Central memory CD4-positive, alpha-beta T cell (primary cell): ENCODE measurements at places on chromosomes 5 and 9.

GRCh38 chr5:74765201-74765600 lies 1.7 kb downstream of the GFM2 start:
- no peak for DNase-seq

GRCh38 chr5:41065691-41066335 lies 5.3 kb downstream of the MROH2B start:
- no peak for DNase-seq

- no peak for DNase-seq
Measured at GRCh38 chr9:87087197-87087596, 139.9 kb upstream of the GAS1 start.

- no peak for DNase-seq
Measured at GRCh38 chr9:129148463-129149204, 29.4 kb downstream of the IER5L start.

DNA sequence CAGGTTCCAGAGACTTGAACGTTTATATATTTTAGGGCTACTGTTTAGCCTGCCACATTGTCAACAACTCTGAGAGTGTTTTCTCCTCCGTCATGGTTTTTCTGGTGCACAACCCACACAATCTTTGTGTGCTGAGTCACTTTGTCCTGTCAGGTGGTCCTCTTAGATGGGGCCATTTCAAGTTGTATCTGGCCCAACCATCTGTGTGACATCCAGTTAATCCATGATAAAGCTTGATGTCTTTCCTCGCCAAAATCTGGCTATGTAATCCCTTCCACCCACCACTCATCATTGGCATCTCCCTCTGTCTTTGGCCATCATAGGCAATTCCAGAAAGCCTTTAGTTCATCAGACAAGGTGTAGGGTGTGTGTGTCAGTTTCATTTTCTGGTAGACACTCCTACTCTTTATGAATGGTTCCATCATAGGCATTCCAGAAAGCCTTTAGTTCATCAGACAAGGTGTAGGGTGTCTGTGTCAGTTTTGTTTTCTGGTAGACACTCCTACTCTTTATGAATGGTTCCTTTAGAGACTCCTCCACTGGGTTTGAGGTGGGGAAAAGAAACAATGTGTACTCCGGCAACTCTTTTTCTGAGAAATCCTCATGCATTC lies 282.0 kb upstream of the ACTBL2 start:
- no peak for DNase-seq

DNA sequence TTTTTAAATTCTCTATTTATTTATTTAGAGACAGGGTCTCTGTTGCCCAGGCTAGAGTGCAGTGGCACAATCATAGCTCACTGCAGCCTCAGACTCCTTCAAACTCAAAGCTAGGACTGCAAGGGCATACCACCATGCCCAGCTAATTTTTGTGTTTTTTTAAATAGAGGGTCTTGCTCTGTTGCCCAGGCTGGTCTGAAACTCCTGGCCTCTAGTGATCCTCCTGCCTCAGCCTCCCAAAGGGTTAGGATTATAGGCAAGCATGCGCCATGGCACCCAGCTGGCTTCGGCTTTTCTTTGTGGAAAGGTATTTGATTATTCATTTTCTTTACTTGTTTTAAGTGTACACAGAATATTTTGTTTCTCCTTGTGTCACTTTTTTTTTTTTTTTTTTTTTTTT lies 5.2 kb downstream of the ZNF346 start:
- no peak for DNase-seq

GRCh38 chr5:11363631-11364178 lies 540.5 kb downstream of the CTNND2 start:
- DNase-seq = no peak

- no peak for DNase-seq
Measured at GRCh38 chr5:131994090-131994489, 17.4 kb downstream of the ACSL6 start.

GRCh38 chr5:147691130-147691529 lies 91.4 kb downstream of the JAKMIP2 start:
- no peak for DNase-seq

- DNase-seq = no peak
Measured at GRCh38 chr5:14038341-14038959, 94.0 kb upstream of the DNAH5 start.

- no peak for DNase-seq
Measured at GRCh38 chr9:101727612-101728524, 10.6 kb downstream of the GRIN3A start.

- no peak for DNase-seq
Measured at GRCh38 chr5:87729781-87730180, 317.1 kb upstream of the CCNH start.

- DNase-seq = no peak
Measured at GRCh38 chr5:5246736-5247135, 106.6 kb downstream of the ADAMTS16 start.

- DNase-seq = no peak
Measured at GRCh38 chr5:111932628-111933027, 175.6 kb upstream of the NREP start.

- DNase-seq = no peak
Measured at GRCh38 chr5:124868676-124869075, 122.2 kb upstream of the ZNF608 start.

DNA sequence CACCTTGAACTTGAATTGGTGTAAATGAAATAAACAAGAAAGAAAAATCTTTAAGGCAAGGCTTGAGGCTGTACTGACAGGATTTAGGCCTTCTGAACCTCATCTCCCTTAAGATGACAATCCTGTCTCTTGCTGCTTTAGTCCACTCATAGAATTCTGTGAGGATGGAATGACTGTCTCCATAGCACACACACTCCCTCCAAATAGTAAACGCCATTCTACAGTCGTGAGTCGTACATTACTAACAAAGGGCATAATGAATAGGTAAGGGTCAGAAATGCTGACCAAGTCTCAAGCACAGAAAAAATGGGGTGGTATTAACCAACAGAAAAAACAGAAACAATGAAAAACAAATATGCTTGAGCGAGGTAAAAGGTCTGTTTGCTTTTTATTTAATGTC lies 71.8 kb upstream of the SIMC1 start:
- no peak for DNase-seq

GRCh38 chr5:96110300-96110699 lies 148.6 kb upstream of the ELL2 start:
- DNase-seq = no peak

DNA sequence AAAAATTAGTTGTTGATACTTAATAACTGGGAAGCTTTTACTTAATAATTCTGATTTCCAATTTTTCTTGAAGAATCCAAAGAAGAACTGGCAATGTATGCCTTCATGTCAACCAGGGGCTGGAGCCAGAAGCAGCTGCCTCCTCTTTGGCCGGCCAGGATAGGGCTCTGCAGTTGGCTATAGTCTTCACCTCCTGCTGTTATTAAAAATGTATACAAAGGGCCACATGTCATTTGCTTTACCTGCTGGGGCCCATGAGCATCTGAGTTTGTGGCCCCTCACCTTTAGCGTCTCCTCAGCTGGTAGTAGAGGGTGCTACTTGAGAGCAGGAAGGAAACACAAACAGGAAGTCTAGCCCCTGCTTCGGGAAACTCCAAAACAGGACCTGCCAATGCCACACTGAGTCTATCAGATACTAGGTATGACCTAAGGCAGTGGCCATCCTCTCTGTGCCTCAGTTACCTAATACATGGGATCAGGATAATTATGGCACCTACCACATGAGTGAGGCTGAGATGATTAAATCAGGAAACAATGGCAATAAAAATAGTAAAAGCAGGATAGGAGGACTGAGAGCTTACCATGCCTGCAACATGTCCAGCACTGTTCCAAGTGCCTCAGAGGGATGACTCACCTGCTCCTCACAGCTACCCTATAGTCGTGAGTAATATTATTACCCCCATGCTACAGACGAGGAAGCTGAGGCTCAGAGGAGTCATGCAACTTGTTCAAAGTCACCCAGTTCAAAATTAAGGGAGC lies 21.3 kb downstream of the CCDC69 start:
- no peak for DNase-seq

DNA sequence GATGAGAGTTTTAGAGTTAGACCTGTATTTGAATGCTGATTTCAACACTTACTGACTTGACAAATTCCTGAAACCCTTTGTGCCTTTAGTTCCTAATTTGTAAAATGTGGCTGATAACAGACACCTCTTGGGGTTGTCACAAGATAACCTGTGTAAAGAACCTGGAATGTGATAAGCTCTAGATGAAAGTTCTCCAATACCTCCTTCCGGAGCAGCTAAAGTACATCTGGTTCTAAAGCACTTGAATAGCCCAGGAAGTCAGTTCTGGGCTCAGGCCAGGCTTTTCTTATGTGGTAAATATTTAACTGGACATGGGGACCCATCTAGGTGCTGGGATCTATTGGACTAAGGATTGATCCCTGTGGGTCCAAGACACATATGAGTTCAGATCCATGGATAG lies 310.8 kb upstream of the ADAMTSL1 start:
- no peak for DNase-seq

GRCh38 chr5:163661360-163661759 lies 155.9 kb downstream of the MAT2B start:
- DNase-seq = no peak

DNA sequence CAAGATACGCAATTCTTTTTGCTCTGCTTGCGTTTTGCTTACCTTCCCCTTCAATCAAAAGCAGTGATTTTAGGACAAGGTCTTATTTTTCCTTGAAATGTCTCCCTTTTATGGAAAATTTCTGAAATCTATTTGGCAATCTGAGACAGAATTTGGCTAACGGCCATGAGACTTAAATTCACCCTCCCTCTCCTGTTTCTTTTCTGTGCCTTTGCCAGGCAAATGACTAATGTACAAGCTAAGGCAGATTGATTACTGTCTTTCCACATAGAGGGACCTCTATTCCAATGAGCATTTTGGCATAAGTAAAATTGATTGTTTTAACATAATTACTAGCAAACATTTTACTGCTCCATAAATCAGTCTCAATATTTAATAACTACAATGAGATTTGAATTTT lies 31.7 kb downstream of the FAM81B start:
- no peak for DNase-seq

DNA sequence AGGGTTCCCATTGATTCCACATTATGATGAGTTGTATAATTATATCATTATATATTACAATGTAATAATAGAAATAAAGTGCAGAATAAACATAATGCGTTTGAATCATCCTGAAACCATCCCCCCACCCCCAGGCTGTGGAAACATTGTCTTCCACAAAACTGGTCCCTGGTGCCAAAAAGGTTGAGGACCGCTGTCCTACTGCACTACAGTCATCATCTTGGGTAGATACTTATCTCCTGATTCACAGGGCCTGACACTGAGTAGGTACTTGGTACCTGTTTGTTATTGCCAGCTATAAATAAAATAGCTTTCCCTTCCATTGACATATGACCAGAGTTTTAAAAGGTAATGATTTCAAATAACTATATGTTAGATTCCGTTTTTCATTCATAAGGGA lies 25.6 kb downstream of the ANP32B start:
- DNase-seq = no peak

DNA sequence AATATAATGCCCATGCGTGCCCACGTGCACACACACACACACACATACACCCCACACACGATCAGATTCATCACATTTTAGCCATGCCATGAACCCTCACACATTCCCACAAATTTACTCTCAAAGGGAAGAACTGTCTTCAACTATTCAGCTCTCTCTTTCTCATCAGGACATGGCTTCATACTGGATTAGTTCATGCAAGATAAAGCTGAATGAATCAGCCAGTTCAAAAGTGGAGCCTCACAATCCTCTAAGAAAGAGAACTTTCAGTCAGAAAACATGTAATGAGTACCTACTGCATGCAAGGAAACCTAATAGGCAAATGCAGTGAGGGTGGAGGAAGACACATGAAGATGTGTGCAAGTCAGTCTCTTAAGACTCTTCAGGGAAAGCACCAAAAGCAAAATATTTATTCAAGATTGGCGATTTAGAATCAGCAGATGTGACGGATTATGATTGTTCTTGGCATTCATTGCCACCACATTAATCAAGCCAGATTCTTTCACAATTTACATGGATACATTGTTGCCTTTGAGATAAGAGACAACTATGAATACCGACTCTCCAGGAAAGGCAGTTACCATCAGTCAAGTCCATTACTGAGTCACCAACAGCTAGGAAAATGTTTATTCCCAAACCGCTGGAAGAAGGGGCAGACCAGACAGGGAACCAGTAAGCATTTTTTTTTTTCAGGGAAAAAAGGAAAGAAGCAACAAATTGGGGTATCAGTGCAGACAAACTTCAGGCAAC lies 30.3 kb upstream of the PUM3 start:
- no peak for DNase-seq

DNA sequence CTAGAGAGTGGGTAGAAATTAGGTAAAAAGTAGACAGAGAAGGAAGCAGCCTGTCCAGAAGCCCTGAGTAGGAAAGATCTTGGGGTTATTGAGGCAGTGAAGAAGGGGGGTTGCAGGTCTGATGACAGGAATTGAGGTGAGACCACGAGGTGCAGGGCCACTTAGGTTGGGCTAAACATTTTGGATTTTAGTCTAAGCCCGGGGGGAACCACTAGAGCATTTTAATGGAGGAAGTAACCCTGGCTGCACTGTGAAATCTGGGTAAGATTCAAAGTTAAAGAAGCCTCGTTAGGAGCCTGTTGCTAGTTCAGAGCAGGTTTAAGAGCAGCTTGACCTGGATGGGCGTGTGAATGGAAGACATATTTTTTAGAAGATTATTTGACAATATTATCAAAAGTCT lies 38.3 kb downstream of the MAP3K1 start:
- DNase-seq = no peak

DNA sequence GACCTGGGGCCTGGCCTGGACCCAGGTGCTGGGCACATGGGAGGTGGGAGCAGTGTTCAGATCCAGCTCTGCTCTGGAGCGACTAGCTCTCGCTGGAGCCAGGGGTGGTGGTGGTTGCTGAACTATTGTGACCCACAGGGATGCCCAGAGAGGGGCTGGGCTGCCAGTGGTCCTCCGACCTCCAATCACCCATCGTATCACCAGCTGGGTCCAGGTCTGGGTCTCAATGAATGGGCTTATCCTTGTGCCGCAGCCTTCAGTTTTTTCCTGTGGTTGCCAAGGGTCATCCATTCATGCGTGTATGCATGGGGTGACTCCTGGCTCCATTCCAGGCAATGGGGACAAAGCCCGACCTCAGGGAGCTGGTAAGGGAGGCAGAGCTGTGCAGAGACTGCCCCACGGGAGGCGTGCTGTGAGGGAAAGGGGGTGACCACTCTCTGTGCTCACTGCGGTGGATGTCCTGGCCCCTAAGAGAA lies 68.6 kb upstream of the RNF130 start:
- DNase-seq = no peak

- peak; percentile 65 for DNase-seq
Measured at GRCh38 chr5:96876292-96876850, at the start of gene ERAP2. TSS of gene ERAP2 (plus strand) at chr5:96876500. CDS start at chr5:96879686, 3,186 bp downstream.

- no peak for DNase-seq
Measured at GRCh38 chr5:76114179-76114851, 31.1 kb downstream of the SV2C start.

DNA sequence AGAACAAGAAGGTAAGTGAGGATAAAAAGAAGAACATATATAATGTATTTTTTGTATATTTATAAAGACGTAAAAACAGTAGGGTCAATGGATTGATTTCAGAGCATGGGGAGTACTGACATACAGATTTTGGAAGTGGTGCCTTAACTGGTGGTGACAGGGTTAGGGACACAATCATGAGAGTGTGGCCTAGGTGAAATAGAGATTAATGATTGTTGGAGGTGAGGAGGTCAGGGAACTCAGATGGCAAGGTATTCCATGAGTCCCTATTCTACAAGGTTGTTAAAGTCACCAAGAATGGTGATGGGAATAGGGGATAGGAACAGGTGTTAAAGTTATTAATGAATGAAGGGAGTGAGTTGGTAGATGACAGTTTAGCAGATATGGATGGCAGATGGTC lies 210.8 kb downstream of the SEMA6A start:
- no peak for DNase-seq

- no peak for DNase-seq
Measured at GRCh38 chr5:54889826-54890225, 95.6 kb downstream of the ESM1 start.

- no peak for DNase-seq
Measured at GRCh38 chr9:134880484-134881312, at the start of gene FCN2. TSS of gene FCN2 (plus strand) at chr9:134880810. CDS start at chr9:134880822, 12 bp downstream.
